ENCODE measurements at places on chromosomes 3 and 15.

DNA sequence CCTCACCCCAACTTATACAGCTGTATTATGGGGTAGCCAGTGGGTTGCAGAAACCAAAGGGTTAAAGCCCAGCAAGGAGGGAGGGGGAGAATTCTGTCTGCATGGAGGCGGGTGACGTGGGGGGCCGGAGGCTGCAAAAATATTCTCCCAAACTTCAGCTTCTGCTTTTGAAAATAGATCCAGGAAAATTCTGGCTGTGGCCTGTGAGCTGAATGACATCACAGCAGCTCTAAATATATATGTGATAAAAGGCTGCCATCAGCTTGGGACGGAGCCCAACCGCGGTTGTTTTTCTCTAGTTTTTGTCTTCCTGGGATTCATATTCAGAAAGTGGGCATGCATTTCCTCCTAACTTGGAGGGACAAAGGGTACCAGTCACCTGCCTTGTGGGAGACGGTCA is 27.6 kb downstream of the MAPKAPK3 start:
- DNase-seq, result no peak

- no peak for DNase-seq
Observed at GRCh38 chr3:192063570-192063969, 602.6 kb downstream of the PYDC2 start.

DNA sequence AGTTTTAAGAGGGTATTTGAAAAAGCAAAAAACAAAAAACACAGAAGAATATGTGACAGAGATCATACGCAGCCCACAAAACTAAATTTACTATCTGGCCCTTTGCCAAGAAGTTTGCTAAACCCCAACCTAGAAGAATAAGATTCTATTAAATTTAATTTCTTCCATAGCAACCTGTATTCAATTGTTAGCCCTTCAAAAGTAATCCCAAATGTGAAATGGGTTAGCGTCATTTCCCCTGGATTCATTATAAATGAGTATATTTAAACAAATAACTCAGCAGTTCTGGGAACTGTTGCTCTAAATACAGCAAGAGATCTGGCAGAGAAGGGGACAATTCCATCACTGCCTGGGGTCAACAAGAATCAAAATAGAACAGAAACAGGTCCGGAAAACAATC is 56.8 kb downstream of the CERS3 start:
- no peak for DNase-seq

DNA sequence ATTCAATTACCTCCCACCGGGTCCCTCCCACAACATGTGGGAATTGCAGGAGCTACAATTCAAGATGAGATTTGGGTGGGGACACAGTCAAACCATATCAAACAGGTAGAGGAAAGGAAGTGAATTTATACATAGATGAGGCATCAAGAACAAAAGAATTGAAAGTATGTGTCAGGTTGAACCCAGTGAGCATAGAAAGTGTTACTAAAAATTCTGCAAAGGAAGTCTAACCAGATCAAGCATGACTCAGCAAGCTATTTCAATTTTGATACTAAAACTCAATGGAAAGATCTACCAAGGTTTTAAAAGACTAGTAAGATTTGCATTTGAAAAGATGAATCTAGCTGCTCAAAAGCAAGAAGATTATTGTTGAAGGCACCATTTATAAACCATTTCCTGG is 323.0 kb downstream of the ROBO2 start:
- no peak for DNase-seq

DNA sequence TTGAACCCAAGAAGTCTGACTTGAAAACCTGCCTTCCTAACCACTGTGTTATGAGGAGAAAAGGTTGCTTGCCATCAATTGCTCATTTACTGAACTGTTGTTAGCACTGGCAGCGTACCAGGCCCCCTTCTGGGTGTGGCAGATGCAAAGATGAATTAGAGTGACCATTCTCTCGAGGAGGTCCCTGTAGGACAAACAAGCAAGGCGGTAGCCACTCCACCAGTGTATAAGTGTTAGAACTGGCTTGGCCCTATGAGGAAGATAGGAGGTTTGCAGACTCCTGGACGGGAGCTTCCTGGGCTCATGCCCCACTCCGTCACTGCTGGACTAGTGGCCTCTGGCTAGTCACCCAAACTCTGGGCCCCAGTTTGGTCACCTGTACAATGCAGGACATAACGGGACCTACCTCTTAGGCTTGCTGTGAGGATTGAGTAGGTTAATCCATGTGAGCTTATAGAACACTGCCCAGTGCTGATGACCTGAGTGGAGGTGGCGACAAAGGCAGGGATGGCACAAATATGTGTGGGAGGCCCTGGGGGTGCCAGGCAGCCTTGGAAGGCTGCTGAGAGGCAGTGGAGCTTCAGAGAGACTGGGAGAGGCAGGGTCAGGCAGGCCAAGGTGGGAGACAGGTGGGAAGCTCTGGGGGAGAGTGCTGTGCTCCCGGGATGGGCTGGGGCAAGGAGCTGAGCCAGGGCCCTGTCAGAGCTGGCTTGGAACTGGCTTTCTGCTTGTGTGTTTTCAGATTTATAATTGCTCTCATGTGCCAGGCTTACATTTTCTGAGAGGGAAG is 145.9 kb downstream of the DNAJB8 start:
- DNase-seq, result no peak

GRCh38 chr3:176974279-176974678 is 223.0 kb downstream of the TBL1XR1 start:
- no peak for DNase-seq

- peak; percentile 21 for DNase-seq
Observed at GRCh38 chr3:131033480-131034080, 6.9 kb downstream of the NEK11 start.

DNA sequence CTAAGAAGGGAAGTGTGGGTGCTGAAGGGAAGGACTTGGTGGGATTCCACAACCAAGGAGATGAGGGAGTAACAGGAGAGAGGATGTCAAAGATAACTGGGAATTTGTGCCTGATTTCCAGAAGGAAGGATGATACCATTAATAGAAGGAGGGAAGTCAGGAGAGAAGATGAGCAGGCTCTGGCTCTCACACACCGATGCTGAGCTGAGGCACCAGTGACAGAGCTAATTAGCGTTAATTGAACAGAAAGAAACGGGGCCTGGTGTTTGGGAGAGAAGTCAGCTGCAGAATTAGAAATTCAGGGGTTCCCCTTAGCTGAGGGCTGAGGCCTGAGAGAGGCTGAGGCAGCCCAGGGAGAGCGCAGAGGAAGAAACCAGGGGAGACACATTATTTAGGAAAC is 11.9 kb upstream of the PDIA5 start:
- DNase-seq, result no peak

DNA sequence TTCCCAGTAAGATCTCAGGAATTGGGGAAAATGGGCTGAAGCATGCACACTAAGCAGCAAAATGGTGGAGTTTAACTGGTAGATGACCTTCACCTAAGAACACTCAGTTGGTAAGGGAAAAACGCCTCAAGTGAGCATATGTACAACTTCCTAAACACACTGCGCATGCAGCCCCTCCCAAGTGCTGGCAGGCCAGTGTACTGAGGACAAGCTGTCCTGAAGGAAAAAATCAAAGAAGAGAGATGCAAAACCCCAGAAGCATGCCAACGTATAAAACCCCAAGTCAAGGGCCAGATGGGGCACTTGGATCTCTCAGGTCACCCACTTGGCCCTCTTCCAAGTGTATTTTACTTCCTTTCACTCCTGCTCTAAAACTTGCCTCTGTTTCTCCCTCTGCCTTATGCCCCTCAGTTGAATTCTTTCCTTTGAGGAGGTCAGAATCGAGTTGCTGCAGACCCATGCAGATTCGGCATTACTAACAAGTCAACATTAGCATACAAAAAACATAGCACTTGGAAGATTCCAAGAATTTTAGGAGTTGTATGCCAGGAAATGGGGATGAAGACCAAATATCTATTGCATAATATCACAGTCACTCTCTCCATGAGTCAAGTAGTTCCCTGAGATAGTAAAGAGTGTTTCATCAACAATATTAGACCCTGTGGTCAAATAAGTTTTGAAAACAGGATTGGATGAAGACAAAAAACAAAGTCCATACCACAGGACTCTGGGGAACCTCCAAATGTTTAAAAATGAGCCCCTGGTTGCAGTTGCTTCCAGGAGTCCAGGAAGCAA is 10.8 kb upstream of the FYCO1 start:
- no peak for DNase-seq

GRCh38 chr15:71713191-71713809 is 97.1 kb upstream of the NR2E3 start:
- DNase-seq, result no peak

GRCh38 chr3:16548721-16549120 is 35.2 kb upstream of the RFTN1 start:
- no peak for DNase-seq

GRCh38 chr15:25532269-25533140 is 93.7 kb upstream of the UBE3A start:
- DNase-seq, result no peak

DNA sequence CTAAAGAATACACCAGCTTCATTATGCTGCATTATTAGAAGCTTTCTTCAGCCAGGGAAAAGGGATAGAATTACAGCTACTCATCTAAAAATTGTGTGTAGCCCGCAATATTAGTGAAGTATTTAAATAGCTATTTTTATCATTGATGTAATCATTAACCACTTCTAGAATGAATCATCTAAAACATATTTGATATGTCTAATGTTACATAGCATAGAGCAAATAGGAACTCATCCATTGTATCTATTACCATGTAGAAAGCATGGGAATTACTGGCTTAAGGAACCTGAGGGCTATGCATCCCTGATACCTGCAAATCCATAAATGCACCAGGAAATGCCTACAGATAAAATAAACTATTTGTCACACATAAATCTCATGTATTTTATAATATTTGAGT is 54.5 kb upstream of the VGLL3 start:
- no peak for DNase-seq

GRCh38 chr3:157123621-157124020 is 36.3 kb downstream of the CCNL1 start:
- DNase-seq, result no peak

GRCh38 chr3:107846279-107846852 is 244.5 kb downstream of the CD47 start:
- DNase-seq, result peak; percentile 67

- no peak for DNase-seq
Observed at GRCh38 chr3:72830452-72831223, 17.6 kb downstream of the SHQ1 start.

DNA sequence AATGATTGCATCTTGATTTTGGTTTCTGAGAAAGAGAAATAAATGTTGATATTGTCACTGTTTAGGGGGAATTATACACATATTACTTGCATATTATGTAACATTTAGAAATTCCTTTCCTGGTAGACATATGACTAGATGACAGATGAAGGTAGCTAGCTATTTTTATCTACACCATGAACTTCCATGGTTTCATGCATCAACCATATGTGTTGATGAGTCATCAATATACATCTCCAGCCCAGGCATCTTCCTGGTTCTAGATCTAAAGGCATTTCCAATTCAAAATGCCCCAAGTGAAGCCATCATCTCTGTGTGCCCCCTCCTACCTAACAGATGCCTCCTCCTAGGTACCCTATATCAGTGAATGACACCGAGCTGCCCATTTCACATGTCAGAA is 9.5 kb upstream of the ADAMTSL3 start:
- no peak for DNase-seq

- DNase-seq, result peak; percentile 69
Observed at GRCh38 chr15:65916664-65917406, 47.5 kb downstream of the RAB11A start.
